ENCODE measurements at places on chromosomes 4 and X.

DNA sequence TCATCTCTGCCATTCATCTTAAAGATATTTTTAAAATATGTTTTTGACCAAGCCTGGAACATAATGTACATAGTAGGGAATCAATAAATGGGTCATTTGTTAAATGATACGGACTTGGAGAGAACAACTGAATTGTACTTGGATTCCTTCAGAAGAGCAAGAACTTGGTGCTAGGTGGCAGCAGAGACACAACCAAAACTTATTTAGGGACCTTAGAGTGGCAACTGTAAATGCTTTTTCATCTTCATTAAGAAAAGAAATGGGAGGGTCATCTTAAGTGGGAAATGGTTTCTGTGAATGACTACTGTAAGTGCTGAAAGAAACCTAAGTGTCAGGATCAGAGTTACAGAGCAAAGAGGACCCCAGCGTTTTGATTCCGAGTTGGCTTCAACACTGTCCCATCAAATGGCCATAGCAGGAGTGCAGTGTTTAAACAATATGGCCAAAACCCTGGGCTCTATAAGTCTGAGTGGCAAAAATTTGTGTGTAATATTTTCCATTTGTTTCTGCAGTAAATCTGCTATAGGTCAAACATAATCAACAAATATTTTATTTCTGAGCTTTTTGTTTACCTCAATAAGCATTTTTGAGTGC, 213.6 kb downstream of the PALLD start:
- DNase-seq: no peak

DNA sequence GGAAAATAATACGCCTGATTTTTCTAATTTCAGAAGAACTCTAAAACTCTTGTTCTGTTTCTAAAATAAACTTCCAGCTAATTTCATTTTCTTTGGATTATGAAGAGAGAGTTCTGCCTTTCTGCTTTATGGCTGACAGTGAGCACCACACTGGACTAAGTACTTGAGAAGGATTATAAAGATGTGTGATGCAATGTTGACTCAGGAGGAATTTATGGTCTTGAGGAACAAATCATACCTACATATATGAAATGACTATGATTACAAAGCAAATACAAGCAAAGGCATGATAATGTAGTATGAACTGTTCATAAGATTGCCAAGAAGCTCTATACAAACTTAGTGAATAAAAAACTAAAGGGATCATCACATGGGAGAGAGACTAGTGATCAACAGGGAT, 13.0 kb upstream of the SLC25A5 start:
- DNase-seq: no peak

DNA sequence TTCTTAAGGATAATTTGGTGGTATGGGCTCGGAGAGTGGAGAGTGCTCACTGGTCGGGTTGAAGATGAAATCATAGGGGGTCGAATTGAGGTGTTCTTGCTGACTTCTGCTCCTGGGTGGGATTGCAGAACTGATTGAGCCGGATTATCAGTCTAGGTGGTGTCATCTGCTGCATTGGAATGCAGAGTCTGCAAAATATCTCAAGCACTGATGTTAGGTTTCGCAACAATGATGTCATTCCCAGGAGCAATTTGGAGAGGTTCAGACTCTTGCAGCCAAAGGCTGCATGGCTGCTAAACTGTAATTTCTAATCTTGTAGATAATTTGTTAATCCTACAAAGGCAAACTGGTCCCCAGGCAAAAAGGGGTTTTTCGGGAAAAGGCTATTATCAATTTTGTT, 67.7 kb downstream of the RHOH start:
- no peak for DNase-seq

- no peak for DNase-seq
Measured at GRCh38 chr4:88693792-88694191, 3.8 kb downstream of the NAP1L5 start.

- no peak for DNase-seq
Measured at GRCh38 chrX:110723844-110724243, 71.8 kb downstream of the CHRDL1 start.

DNA sequence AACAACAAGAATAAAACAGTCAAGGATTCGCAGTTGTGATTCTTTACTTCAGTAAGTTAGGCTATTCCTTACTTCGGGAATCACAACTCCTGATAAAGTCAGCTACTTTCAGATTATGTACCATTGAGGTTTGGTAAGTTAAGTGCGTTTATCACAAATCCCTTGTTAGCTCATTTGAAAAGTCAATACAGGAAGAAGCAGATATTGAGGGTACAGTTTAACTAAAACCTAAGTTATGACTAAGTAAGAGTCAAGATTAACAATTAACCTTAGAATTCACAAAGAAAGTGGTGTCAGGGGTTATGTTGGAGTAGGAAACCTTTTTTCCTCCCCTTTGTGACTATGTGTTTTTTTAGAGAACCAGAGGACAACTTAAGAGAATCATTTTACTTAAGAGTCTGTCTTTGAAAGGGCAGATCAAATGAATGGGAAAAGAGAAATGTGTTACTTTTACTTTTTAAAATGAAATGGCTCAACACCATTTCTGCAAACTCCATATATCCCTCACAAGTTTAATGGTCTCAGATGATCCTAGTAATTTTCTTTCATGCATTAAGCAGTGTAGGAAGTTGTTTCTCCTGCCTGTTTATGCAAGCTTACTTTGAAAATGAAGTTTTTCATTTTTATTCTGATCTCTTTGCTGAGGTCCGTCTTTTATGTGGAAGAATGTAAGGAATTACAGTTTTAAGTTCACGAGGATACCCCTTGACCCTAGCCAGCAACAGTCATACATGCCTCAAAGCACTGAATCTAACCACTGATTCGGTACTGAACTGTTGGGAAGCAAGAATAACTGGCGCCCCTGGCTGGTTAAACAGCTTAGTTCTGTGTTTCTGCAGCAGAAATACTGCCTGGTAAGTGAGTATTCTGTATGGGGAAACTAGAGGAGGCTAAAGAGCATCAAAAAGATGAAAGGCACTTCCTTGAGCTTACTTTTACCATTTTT, 211.7 kb downstream of the SLC4A4 start:
- no peak for DNase-seq

- DNase-seq: no peak
Measured at GRCh38 chr4:14182148-14182547, 554.6 kb upstream of the BOD1L1 start.

GRCh38 chr4:98544818-98545414, 113.5 kb downstream of the TSPAN5 start:
- no peak for DNase-seq

DNA sequence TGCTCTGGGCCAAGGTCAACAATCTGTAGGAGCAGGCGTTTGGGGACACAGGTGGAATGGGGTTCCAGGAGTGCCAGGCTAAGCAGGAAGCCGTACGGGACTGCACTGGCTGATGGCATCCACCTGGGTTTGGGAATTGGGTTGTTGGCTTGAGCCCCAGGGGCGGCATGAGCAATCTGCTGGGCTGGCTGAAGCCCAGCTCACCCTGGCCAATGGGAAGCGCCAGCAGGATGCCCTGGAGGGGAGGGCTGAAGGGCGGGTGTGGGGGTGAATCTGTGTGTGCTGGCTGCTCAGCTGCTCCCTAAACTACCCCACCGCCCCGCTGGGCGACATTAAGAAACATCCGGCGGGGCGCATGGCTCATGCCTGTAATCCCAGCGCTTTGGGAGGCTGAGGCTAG, 8.9 kb upstream of the RGS12 start:
- no peak for DNase-seq

GRCh38 chr4:141926406-141926805, 290.0 kb downstream of the IL15 start:
- no peak for DNase-seq

DNA sequence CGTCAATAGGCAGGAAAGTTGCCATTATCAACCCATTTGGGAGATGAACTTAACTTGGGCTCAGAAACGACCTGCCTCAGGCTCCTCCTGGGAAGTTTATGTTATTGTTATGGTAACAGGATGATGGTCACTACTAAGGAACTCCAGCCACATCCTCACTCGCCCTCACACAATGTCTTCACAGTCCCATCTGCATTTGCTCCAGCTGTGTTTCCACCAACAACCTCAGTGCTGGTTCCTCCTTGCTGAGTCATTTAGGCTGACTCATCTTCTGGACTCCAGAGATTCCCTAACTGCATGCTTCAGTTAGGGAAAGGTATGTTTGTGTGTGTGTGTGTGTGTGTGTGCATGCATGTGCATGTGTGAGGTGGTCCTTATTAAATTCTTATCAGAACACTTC, 293.4 kb upstream of the BOD1L1 start:
- no peak for DNase-seq

DNA sequence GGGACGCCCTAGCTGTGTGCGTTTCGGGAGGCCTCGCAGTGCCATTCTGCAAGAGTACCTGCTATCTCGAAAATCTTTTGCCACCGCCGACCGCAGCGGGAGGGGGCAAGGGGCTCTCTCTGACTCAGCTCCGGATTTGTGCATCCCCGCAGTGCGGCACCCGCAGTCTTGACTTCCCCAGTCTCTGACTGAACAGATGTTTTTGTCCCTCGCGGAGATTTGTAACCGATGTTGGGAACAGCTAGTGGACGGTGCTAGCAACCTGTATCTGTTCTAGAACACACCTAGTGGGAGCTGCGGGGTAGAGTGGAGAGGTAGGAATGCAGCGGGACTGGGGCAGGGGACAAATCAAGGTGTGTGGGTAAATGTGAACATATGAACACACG, 17.2 kb downstream of the NKX6-1 start:
- no peak for DNase-seq

- DNase-seq: no peak
Measured at GRCh38 chrX:9133426-9133825, 99.5 kb upstream of the FAM9B start.

- no peak for DNase-seq
Measured at GRCh38 chr4:40969501-40969900, 219.7 kb downstream of the NSUN7 start.

- no peak for DNase-seq
Measured at GRCh38 chr4:162456106-162456505, 292.3 kb upstream of the FSTL5 start.

- no peak for DNase-seq
Measured at GRCh38 chr4:60195256-60195655, 1004.9 kb upstream of the ADGRL3 start.

GRCh38 chr4:1021386-1022050, 10.1 kb downstream of the FGFRL1 start:
- no peak for DNase-seq

DNA sequence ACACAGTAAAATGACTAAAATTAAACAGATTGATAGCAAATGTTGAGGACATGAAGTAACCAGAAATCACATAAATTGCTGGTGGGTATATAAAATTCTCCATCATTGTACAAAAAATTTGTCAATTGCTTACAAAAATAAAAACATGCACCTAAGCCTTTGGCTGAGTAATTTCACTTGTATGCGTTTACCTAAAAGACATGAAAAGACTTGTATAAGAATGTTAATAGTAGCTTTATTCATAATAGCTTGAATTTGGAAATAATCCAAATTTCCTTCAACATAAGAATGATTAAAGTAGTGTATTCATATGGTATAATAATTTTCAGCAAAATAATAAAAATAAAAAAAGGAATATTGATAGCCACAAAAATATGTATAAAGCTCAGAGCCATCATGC, 37.7 kb downstream of the PDHA2 start:
- DNase-seq: no peak

- no peak for DNase-seq
Measured at GRCh38 chr4:186695392-186695791, 28.3 kb downstream of the FAT1 start.

DNA sequence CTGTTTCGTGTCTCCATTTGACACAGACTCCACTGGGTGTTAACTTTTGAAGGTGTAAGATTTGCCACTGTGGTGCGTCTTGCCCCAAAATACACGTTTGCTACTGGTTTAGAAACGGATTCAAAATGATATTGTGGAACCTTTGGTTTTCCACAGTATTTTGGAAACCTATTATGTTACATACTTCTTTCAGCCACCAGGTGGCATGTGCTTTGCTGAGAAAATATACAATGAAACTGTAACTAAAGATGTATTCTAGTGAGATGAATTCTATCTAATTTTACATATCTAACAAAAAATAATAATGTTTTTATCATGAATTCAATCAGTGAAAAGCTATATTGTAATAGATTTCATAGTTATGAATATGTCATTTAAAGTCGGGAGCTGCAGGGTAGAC, 28.4 kb upstream of the SLITRK4 start:
- no peak for DNase-seq

DNA sequence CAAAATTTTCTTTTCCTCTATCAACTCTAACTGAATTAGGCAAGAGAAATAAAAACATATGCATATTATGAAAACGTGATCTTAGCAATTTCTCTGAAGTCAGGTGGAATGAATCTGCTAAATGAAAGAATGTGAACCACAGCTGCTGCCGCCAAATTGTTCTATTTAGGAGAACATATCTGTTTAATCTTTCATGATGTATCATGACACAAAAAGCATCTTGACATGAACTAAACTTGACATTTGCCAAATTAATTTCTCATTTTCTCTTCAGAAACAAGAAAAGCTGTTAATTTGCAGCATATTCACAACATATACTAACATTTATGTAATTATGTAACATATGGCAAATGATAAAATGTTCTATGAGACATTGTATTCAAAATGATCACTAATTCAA, 1237.9 kb downstream of the TECRL start:
- DNase-seq: no peak

- DNase-seq: no peak
Measured at GRCh38 chr4:158810487-158811215, 41.8 kb downstream of the FNIP2 start.

DNA sequence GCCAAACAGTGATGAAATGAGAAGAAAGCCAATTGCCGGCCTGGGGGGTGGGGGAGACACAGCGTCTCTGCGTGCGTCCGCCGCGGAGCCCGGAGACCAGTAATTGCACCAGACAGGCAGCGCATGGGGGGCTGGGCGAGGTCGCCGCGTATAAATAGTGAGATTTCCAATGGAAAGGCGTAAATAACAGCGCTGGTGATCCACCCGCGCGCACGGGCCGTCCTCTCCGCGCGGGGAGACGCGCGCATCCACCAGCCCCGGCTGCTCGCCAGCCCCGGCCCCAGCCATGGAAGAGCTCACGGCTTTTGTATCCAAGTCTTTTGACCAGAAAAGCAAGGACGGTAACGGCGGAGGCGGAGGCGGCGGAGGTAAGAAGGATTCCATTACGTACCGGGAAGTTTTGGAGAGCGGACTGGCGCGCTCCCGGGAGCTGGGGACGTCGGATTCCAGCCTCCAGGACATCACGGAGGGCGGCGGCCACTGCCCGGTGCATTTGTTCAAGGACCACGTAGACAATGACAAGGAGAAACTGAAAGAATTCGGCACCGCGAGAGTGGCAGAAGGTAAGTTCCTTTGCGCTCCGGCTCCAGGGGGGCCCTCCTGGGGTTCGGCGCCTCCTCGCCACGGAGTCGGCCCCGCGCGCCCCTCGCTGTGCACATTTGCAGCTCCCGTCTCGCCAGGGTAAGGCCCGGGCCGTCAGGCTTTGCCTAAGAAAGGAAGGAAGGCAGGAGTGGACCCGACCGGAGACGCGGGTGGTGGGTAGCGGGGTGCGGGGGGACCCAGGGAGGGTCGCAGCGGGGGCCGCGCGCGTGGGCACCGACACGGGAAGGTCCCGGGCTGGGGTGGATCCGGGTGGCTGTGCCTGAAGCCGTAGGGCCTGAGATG, at the start of gene SHOX:
Gene SHOX, plus strand, starts transcription at position 180 of the 885 bp plus-strand sequence. Its CDS starts 107 bp downstream, at position 287.
- DNase-seq: no peak
